Lung (tissue), 17 donors: ENCODE measurements at places on chromosomes 6 and 20. TPM values are rescaled to one million over a fixed set of nuclear protein-coding genes. Genes with fewer than 3 reads are reported as not detected.

The TRDN gene
- 0.11 TPM for total RNA-seq

The MTFR2 gene
- 0.65 TPM for total RNA-seq

The DEF6 gene
- total RNA-seq = 11.2 TPM

The POU3F2 gene
- 0.11 TPM for total RNA-seq

The HLA-DQA2 gene
- 1.8 TPM for total RNA-seq

GRCh38 chr20:532530-532929 lies 11.1 kb downstream of the CSNK2A1 start:
- H3K27me3 ChIP-seq = no peaks in the 10 kb centered on the region
- DNase-seq = no peak
- no peak overlapping the region for H3K27ac ChIP-seq
- no peak overlapping the region for H3K4me3 ChIP-seq
- peaks cover 9% of the 10 kb centered on the region for H3K4me1 ChIP-seq

GRCh38 chr6:157724960-157725741 lies 97.9 kb upstream of the SNX9 start:
- H3K27me3 ChIP-seq = no peaks in the 10 kb centered on the region
- no peaks in the 10 kb centered on the region for H3K4me1 ChIP-seq
- no peaks in the 10 kb centered on the region for H3K36me3 ChIP-seq
- no peak for DNase-seq
- no peak overlapping the region for H3K27ac ChIP-seq
- no peak overlapping the region for H3K4me3 ChIP-seq

DNA sequence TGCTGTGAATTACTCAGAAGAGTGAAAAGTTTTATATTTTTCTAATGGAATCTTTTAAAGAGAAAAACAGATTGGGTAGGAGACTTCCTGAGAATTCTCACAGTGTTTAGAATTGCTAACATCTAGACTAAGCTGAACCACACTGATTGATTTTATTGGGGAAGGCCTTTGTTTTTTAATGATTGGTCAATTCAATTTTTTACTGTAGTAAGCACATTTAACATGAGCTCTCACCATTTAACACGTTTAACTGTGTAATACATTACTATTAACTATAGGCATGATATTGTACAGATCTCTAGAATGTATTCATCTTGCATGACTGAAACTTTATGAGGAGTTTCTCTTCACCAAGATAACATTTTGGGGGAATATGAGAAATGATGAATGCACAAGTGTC lies 987.3 kb downstream of the PHF3 start:
- DNase-seq = no peak
- H3K36me3 ChIP-seq = no peaks in the 10 kb centered on the region
- no peaks in the 10 kb centered on the region for H3K4me1 ChIP-seq
- no peaks in the 10 kb centered on the region for H3K27me3 ChIP-seq

GRCh38 chr6:77715588-77715987 lies 62.7 kb downstream of the MEI4 start:
- H3K27ac ChIP-seq = no peak overlapping the region
- no peaks in the 10 kb centered on the region for H3K4me1 ChIP-seq
- no peaks in the 10 kb centered on the region for H3K36me3 ChIP-seq
- no peak overlapping the region for H3K4me3 ChIP-seq
- no peak for DNase-seq

DNA sequence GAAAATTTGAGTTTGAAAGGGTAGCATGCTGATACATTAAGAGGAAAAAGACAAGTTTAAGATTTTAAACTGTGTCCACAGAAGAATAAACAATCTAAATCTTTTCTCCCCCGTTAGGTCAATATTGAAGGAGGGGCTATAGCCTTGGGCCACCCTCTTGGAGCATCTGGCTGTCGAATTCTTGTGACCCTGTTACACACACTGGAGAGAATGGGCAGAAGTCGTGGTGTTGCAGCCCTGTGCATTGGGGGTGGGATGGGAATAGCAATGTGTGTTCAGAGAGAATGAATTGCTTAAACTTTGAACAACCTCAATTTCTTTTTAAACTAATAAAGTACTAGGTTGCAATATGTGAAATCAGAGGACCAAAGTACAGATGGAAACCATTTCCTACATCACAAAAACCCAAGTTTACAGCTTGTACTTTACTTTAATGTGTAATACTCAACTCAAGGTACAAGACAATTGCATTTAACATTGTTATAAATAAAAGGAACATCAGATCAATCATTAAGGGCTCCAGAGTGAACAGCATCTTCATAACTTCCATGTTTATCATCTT lies 10.8 kb downstream of the TCP1 start:
- peaks cover 21% of the 10 kb centered on the region for H3K36me3 ChIP-seq
- H3K27me3 ChIP-seq = no peaks in the 10 kb centered on the region
- H3K27ac ChIP-seq = no peak overlapping the region

DNA sequence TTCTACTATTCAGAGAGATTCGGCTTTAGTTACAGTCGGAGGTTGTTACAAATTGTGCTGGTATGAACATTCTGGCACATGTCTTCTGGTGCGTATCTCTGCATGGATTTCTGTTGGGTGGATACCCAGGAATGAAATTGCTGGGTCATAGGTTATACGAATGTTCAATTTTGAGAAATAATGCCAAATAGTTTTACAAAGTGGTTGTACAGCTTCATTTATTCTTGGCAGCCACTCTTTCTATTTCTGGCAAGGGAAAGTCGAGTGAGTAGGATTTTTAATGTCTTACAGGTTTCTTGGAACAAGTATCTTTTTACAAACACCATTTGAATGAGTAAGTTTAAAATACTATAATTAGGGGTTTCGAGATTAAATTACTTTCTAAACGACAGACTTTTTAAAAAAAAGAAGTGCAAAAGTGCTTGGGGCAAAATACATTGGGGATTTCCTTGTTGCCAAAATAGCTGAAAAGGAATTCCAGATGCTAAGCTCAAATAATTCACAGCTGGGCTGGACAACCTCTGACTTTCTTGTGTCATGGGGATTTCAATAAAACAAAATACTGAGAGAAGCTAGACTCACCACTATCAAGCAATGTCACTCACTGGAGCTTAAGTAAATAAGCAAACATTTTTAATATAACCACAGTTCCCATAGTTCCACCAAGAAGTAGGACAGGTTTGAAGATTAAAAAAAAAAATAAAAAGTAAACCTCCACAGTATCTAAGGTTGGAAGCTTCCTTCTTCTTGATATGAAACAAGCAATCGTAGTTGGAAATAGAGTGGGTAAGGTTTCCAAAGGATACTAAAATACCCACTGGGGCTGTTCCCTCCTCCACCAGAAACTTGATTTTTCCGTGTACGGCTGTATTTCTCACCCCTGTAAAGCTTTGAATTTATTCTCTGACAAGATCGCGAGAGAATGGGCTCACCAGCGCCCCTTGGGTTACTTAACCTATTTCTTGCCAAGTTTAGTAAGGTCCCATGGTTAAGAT lies 21.6 kb upstream of the GFOD1 start:
- H3K27ac ChIP-seq = no peak overlapping the region
- H3K36me3 ChIP-seq = no peaks in the 10 kb centered on the region
- H3K4me3 ChIP-seq = no peak overlapping the region
- peaks cover 4% of the 10 kb centered on the region for H3K4me1 ChIP-seq
